ENCODE measurements at places on chromosomes 3 and 15.

- no peak for DNase-seq
These were observed 419.5 kb upstream of the NAALADL2 start for GRCh38 chr3:174439331-174440252.

DNA sequence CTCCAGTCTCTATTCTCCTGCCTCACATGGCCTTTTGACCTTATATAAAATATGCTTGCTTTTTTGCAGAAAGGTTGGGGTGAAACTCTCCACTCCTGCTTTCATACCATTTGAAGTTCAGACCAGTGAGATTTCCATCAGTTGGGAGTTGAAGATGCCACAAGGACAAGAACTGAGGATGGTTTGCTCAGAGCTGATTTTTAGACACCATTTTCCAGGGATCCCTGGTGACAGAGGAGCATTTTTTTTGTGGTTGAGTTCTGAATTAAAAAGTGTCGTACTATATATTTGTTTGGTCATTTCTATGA, 8.8 kb upstream of the TM4SF1 start:
- no peak for DNase-seq

DNA sequence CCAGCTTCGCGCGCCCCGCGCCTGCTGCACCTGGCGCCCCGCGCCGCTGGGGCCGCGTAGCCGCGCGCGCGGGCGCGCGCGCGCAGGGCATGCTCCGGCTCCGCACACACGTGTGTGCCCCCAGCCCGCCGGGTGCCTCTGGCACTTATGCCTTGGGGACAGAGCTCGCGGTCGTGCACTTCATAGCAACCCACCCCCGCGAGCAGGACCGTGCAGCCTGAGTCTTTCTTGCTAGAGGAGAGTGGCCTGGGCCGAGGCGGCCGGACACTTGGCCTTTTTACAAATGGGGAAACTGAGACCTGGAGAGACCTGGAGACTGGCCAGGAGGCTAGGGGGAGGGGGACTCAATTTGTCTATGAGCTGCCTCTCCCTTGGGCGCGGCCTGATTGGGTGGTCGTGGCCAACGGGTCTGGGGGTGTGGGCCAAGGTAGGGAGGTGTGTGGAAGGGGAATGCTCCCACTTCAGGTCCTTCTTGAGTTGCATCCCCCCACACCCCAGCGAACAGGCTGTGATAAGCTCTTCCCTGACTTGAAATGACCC, 562 bp downstream of the NBEAL2 start:
- no peak for DNase-seq

DNA sequence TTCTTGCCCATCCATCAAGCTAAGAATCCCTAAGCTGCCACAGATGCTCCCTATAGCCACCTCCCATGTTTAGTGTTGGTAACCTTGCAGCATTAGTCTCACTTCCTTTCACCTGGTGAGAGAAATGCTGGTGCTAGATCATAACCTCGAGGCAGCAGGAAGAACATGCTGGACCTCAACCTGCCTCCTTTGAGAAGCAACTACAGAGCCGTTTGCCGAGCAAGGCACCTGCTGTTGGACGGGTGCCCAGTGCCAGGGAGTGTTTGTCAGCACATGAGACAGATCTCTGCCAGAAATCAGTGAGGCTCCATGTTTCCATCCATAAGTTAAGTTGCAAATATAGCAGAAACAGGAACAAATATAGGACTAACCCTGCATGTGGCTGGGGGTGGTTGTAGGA, 955.7 kb downstream of the TUSC7 start:
- no peak for DNase-seq

- DNase-seq, result no peak
These were observed 43.7 kb downstream of the ISL2 start for GRCh38 chr15:76380249-76380648.

DNA sequence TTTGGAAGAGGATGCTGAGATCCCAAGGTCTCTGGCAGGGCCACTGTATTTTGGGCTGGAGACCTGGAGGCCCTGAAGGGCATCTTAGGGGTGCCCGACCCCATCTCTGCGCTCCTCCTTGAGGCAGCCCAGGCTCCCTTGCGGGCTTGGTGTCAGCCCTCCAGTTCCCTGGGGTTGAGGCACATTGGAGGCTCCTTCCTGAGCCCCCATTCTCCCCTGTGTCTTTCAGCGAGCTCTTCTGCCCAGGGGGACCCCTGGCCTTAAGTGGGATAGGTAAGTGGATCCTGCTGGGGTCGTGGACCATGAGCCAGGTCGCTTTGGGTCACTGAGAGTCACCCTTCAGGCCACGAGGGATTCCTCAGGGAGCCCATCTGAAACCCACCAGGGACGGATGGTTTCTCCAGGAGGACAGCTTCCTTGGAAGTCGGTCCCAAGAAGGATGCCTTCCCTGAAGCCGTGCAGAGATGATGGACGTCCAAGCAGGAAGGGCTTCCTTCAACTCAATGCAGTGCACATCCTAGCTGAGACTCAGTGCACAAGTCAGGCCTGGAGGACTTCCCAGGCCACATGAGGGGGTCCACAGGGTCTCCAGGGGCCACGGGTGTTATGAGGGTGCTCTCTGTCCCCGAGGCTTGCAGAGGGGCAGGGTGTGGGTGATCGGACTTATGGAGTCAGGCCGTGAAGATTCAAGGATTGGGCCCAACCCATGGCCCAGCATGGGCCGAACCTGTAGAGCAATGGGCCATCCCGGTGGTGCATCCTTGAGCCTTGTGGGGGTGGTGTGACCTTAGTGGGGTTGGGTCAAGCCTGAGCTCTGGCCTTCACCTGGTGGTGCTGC, 224.3 kb downstream of the SNRPN start:
- no peak for DNase-seq

Data from stimulated activated CD4-positive, alpha-beta T cell treated with anti-CD3 and anti-CD28 coated beads, Interleukin-4, amount 100 ng/mL, for 48 hours (primary cell).